ENCODE measurements at places on chromosomes 6 and 20. TPM values are rescaled to one million over a fixed set of nuclear protein-coding genes. Genes with fewer than 3 reads are reported as not detected.

FAM184A gene
- 9.4 TPM for polyA plus RNA-seq

C6orf141 gene
- 1.3 TPM for polyA plus RNA-seq

MLN gene
- not detected for polyA plus RNA-seq

BPIFB2 gene
- polyA plus RNA-seq = not detected

MOG gene
- polyA plus RNA-seq = not detected

BPIFA1 gene
- polyA plus RNA-seq = 0.18 TPM

- DNase-seq = no peak
Measured at GRCh38 chr6:158278004-158278403, 34.3 kb upstream of the TULP4 start.

GRCh38 chr6:93498713-93499112, 79.4 kb upstream of the EPHA7 start:
- DNase-seq = no peak

DNA sequence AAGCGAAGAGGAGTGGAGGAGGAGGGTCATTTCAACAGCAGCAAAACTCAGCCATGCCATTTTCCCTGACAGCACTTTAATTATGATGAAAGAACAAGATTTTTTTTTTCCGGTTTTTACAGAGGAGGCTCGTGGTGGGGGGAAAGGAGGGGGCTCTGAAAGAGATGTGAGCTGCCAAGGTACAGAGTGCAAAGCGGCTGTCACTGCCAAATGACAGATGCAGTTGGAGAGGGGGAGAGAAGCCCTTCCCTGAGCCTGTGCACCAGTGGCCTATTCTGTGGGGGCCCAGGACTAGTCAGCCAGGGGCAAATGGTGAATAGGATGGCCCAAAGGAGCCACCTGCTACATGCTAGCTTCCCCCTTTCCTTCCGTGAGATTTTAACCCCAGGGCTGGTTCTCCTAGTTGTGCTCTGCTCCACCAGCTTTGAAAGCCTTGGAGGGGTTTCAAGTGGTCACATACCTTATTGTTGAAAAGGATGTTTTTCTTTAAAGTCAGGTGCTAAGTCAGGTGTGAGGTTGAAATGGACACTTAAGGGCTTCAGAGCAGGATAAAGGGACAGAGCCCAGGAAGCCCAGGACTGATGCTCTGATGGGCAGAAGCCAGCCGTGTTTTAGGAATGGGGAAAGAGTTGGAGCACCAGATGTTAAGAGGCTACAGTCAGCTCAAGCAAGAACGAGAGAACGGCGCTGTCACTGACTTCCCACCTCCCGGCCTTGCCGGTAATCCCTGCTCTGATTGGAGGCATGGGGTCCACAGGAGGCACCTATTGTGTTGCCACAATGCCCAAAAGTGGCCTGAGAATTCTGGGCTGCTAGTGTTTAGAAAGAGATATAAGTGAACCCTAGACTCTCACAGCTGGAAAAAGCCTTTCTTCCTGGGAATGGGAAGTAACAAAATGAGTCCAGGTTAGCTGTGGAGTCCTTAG, 24.8 kb downstream of the GNAS start:
- DNase-seq = no peak

DNA sequence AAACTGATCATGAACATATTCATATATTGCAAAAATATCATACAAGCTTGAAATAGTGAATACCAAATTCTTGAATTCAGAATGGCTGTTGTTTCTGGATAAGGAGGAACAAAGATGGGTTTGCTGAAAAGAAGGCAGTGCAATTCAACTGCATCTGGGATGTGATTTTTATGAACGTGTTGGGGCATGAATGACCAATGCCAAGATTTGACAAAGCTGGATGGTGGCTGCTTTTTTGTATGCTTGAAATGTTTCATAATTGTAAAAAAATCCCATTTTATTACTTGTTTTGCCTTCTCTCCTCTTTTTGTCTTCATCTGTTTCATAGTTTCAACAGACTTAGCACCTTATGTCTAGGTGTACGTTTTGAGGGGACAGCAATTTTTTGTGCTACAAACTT, 36.8 kb upstream of the BCAS1 start:
- DNase-seq = no peak

DNA sequence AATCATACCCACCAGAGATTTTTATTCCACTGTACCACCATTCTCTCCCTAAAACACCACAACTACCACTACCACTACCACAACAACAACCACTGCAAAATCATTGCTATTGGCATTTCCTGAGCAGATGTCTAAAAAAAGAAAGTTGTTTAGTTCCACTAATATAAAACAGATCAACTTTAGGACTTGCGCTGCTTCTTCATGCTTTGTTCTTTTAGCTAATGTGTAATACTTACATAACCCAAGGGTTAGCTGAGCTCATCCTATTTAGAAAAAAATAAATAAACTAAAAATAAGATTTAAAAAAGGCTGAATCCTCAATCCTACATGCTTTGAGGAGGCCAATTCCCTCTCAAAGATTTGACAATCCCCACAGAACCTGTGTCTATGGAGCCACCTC, 11.4 kb downstream of the IYD start:
- DNase-seq = no peak

DNA sequence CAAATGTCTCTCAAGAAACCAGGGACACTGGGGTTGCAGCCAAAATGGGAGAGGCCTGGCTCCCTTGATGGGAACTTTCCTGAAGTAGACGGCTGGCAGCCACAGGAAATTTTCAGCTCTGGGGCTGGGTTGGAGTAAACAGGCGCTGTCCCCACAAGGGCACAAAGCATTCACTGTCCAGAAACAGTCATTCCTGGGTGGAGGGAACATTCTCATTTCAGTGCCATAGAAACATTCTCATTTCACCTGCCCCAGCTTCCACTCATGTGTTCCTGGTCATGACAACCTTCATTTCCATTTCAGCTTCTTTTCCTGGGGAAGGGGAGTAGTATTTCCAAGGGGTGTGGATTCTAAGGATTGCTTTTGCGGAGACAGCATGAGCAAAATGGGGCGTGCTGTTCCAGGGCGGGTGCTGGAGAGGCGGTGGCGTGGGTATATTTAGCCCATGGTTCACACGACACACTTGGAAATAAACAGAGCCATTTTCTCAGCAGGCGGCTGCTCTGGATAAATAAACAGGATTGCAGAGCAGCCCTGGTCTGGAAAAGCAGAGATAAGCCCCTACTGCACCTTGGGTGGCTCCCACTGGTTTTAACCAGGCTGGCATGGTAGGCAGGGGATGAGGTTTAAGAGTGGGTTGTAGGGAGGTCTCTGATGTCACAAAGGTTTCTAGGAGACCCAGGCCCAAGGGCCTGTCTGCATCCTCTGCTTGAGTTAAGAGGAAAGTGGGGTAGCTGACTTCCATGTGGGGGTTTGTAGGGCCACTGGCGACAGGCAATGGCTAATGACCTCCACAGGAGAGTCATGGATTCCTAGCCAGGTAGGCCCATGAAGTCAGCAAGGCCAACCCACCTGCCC, 32.9 kb downstream of the COX4I2 start:
- DNase-seq = no peak

DNA sequence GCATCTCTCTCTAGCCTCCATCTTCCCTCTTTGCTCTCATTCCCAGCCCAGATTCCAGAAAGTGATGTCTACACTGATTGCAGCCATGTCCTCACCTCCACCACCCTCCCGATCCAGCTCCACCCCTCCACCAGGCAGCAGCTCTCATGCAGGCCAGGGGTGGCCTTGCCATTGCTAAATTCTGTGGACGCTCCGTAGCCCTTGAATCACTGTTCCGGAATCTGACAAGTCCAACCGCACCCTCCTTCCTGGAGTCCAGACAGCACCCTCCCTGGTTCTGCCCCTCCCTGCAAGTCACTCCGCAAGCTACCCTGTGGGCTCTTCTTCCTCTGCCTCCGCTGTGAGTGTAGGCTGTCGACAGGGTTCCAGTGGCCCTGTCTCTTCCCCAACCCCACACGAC, 26.2 kb downstream of the TNXB start:
- DNase-seq = no peak

DNA sequence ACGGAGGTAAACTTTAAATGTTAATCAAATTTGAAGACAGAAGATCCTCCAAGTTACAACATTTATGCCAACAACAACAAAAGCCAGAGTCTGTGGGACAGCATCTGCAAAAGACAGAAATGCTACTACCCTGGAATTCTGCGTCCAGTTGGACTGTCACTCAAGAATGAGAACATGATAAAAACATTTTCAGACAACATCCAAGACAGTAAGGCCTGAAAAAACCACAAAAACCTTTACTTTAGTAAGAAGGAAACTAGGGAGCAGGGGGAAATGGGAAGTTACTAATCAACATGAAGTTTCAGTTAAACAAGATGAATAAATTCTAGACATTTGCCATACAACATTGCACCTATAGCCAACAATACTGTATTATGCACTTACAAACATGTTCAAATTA, 77.6 kb downstream of the MLIP start:
- DNase-seq = no peak

GRCh38 chr6:46420921-46421638, 70.2 kb downstream of the RCAN2 start:
- no peak for DNase-seq

DNA sequence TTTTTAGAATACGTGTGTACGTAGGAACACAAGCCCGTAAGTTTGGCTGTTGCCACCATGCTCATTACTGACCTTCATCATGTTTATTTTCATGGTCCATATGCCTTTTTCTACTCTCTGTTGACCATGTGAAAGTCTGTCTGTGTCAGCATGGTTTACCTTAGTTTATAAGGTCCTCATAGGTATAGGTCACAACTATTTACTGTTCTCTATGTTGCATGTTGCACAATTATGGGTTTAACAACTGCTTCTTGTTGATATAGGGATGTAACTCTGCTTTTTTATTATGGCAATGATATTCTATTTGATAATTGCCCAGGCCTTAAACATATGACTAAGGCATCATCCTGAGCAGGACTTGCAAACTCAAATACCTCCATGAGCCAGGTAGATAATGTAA, 13.4 kb upstream of the RANBP9 start:
- no peak for DNase-seq

DNA sequence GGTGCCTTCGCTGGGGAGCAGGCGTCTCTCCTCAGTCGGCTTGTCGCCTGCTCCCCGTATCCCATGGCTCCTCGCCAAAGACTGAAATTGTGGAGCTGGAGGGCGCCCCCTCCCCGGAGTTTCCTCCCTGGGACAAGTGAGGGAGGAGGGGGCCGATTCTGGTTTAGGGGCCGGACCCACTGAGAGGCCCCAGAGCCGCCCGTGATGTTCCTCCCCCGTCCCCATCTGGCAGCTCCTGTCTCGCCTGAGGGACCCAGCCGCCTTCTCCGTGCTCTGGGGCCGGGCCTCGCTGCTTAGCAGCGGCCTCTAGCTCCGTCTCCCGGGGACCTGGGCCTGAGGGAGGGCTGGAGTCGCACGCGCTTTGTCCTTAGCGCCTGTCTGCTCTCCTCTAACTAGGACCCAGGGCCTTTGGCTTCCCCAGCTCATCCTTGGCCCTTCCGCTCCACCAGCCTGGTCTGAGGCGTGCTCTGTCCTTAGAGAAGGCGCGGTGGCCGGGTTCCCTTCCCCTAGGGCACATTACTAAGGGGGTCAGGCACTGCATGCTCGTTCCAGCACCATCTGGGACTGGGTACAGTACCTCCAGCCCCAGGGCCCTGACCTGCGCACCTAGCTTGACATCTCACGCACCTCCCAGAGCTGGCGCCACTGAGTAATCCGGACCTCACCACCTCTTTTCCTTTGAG, 29.7 kb downstream of the SLC12A5 start:
- no peak for DNase-seq

DNA sequence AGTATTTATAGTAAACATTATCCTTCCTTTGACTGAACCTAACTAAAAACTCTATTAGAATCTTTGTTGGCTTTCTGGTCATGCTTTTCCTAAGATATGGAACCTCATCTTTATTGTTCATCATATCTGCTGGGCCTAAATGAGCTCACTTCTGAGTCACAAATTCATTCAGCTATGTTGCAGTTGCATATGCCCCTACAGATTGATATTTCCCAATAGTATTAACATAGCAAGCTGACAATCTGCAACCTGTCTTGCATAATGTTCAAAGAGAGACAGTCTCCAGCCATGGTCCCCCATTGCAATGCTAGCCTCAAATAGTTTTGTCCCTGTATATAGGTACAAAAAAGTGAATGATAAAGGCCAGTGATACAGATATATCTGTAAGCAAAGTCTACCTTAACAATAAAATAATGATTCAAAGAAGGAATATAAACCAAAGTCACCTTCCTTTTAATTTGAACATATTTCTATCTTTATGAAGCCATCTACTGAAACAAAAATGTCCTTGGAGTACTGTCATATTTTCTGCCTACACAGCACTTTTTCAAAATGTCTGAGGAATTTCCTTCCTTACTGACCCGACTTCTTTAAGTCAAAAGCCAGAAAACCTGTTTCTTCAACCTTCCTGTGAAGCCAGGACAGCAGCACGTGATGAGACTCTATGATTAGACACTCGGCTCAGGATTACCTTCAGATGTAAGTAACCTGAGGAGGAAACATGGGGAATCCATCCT, 140.7 kb downstream of the UBE3D start:
- DNase-seq = no peak

DNA sequence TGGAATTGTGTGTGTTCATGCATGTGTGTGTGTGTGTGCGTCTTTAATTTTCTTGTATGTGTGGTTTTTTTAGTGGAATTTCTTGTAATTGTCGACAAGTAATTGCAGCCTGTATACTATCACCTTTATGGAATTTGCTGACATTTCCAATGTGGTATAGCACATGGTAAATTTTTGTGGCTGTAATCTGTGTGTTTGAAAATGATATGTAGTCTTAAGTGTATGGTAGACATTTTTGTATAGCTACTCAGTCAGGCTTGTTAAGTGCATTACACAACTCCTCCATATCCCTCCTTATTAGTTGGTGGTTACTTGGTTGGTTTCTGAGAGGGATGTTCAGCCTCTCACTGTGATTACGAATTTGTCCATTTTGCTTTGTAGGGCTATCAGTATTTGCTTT, 384.5 kb upstream of the HSF2 start:
- no peak for DNase-seq

DNA sequence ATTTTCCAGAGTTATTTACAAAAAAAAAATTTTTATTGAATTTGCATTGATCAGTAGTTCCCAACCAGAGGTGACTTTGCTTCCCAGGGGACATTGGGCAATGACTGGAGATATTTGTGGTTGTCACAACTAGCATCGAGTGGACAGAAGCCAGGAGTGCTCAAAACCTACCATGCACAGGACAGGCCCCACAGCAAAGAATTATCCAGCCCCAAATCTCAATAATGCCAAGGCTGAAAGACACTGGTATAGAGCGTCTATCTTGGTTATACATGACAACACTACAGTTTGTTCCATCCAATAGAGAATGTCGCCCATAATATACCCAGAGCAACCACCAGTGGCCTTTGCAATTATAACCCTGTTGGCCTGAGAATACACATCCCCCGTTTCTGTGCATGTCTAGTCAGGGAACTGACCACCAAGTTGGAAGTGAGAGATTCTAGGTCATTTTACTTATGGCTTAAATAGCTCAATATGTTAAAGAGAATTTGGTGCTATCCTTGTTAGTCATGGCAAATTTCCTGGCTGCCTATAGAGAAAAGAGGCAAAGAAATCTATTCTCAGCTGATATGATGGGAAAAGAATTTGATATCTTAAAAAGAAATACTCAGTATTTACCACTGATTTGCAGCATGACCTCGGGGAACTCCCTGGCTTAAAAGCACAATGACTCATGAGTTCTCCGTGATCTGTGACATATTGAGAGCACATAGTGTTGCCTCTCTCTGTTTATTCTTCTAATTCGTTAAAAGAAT, 76.0 kb upstream of the ADTRP start:
- DNase-seq = peak; percentile 54
